Renal pelvis (tissue), 12 donors: ENCODE measurements at places on chromosomes 1 and 21. TPM values are rescaled to one million over a fixed set of nuclear protein-coding genes. Genes with fewer than 3 reads are reported as not detected.

Gene CORT
- polyA plus RNA-seq = 4.0 TPM

- no peak for DNase-seq
Observed at GRCh38 chr1:236733653-236734052, 47.4 kb downstream of the ACTN2 start.

Gene OLFML2B
- 6.0 TPM for polyA plus RNA-seq

- no peak for DNase-seq
Observed at GRCh38 chr1:232302376-232303221, 327.3 kb downstream of the SIPA1L2 start.

GRCh38 chr1:24643363-24644099 is 429 bp downstream of the SRRM1 start:
- DNase-seq = no peak

Gene LRRC39
- polyA plus RNA-seq = 1.6 TPM

- DNase-seq = no peak
Observed at GRCh38 chr1:11428789-11429188, 50.2 kb upstream of the DISP3 start.

GRCh38 chr1:183285746-183286145 is 99.7 kb downstream of the LAMC2 start:
- DNase-seq = no peak

- DNase-seq = no peak
Observed at GRCh38 chr1:246748867-246749266, 24.7 kb downstream of the SCCPDH start.

DNA sequence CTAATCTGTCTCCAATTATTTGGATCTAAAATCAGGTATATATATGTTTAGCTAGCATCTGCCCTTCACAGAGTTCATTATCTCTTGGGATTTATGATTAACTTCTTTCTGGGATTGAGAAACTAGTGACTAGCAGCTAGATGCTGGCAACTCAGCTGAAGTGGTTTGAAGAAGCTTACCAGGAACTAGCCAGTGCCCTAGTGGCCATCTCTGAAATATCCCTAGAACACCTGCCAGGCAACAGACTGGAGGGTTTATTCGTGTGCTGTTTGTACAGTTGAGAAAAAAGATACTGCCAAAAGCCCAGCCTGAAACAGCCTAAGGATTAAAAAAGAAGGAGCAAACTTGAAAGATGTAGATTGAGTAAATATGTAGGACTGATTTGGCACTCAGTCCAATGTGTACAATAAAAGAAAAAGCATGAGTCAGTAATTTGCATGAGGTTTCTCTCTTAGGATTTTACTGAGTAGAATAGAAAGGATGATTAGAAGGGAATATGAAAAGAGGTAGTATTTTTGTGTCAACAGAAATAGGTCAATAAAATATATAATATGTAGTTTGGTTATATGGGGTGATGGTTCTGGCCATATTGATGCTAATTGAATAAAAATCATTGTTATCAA is 1144.6 kb upstream of the ADGRL2 start:
- no peak for DNase-seq

DNA sequence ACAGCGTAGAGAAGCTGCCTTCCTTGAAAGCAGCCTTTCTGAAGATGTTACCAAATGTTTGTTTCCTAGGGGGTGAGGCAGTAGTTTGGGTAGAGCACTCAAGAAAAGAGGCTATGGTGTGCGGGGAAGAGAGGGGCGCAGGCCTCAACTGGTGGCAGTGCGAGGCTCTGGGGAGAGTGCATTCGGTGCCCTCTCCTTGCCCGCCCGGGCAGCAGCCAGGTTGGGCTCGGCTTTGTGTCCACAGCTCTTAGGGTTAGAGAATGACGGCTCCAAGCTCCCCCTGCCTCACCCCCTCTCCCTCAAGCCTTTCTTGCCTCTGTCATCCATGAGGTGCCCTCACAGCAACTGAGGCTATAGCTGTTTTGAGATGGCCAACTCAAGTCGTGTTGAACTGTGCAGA is 899 bp upstream of the SLFNL1 start:
- DNase-seq = no peak
